ENCODE measurements at places on chromosomes 3 and 15.

GRCh38 chr3:119310071-119310470 lies 15.9 kb downstream of the ARHGAP31 start:
- no peak for DNase-seq

DNA sequence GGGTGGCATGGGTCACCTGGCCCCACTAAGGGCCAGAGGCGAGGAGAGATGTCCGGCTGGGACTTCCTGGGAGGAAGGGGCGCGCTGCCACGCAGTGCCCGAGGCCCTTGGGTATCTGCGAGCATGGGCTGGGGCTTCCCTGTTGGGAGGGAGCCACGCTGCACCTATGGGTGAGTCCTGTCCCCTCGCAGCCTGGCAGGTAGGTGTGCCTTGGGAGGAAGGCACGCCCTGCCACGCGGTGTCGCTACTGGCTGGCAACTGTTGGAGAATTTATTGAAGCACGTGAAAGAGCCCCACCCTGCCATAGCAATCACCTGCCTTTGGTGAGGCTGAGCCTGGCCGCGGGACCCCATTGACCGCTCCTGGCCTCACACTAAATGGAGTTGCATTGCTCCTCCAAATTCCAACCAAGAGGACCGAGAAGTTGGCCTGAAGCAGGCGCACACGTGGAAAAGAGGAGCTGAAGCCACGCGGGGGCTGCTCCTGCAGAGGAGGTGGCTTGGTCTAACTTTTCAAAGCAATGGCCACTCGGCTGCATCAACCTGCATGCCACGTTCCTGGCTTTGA lies 134.2 kb downstream of the TJP1 start:
- no peak for DNase-seq

GRCh38 chr15:89447676-89448075 lies 48.7 kb downstream of the RHCG start:
- no peak for DNase-seq

- DNase-seq: no peak
These were observed 185.2 kb upstream of the CFAP20DC start for GRCh38 chr3:59234884-59235633.

- no peak for DNase-seq
These were observed 154.5 kb downstream of the ATP8B4 start for GRCh38 chr15:49964551-49964950.

DNA sequence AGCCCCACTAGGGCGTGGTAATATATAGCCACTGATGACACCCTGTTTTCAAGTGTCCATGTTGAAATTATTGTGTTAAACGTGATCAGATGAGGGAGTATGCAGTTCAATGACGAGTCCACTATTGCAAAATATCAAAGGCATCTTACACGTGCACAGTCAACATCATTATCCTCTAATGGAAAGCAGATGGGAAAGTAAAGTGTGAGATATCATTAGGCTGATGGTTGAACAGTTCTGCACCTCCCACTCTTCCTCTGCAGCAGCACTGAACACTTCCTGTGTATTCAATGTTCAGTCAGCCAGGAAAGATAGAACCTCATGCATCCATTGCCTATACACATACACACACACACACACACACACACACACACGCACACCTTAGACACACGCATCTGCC lies 431.8 kb upstream of the CCDC54 start:
- DNase-seq: no peak

GRCh38 chr15:79099692-79100091 lies 9.1 kb upstream of the RASGRF1 start:
- no peak for DNase-seq

GRCh38 chr15:45268135-45268534 lies 16.1 kb downstream of the SLC28A2 start:
- no peak for DNase-seq

DNA sequence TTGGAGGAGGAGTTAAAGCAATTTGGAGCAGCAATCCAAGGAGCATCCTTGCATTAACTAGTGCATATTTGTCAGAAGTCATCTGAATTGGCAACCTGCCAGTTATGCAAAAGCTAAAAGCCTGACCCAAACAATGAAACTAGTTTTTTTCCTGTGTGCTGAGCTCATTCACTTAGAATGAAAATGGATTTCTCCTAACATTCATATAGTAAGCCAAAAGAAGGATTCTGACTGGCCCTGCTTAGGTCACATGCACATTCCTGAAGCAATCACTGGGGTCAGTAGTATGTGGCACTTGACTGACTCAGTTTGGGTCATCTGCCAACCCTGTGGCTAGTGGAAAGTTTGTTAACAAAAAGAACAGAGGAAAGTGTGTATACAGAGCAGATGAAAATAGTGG lies 30.5 kb downstream of the OXSM start:
- no peak for DNase-seq

DNA sequence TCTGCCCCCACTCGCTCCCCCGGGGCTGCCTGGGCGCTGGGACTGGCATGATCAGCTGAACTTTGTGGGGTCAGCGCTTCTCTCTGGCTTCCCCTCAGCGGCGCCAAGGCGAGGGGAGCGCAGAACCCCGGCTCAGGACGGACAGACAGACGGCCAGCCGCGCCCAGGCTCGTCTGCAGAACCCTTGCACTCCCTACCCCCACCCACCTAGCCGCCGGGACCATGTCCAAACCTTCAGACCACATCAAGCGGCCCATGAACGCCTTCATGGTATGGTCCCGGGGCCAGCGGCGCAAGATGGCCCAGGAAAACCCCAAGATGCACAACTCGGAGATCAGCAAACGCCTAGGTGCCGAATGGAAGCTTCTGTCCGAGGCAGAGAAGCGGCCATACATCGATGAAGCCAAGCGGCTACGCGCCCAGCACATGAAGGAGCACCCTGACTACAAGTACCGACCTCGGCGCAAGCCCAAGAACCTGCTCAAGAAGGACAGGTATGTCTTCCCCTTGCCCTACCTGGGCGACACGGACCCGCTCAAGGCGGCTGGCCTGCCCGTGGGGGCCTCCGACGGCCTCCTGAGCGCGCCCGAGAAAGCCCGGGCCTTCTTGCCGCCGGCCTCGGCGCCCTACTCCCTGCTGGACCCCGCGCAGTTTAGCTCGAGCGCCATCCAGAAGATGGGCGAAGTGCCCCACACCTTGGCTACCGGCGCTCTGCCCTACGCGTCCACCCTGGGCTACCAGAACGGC lies 621 bp downstream of the SOX14 start:
- no peak for DNase-seq

GRCh38 chr3:194382892-194383223 lies 13.3 kb upstream of the LRRC15 start:
- DNase-seq: no peak
